ENCODE measurements at places on chromosomes 5 and 9.

DNA sequence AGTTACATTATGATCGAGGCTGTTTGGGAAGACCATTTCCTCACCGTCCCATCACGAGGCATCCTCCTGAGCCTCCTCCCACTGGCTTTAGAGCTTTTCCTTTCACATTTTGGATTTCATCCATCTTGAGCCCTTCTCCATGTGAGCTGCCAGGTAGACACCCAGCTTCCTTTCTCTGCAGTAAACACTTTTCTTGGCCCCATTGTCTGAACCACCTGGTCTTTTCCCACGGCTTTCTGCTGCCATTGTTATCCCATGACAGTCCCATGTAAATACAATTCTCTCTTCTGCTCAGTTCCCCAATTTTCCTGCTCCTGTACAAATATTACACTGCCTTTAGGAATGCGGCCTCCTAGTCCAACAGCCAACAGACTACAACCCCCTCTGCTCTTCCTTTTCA is 24.1 kb downstream of the UBE2QL1 start:
- no peak for DNase-seq

GRCh38 chr9:104833696-104834095 is 69.8 kb downstream of the NIPSNAP3B start:
- no peak for DNase-seq

- DNase-seq, result no peak
Measured at GRCh38 chr5:95422838-95423237, 31.7 kb downstream of the FAM81B start.

DNA sequence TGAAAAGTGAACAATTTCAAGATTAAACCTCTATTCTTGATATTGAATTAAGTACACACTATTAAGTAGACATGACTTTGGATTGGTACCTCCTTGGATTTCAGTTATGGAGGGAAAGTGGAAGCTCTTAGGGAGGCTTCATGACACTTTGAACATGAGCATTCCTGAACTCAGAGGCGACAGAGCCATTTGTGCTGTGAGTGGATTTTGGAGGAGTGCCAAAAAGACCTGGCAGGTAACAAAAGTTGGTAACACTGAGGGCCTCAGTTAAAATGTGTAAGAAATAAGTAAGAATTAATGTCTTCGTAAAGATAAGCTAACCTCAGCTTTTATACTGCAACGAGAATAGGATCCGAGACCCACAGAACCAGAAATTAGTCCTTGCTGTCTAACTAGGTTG is 356.7 kb downstream of the ARRDC3 start:
- no peak for DNase-seq

GRCh38 chr5:56211298-56211865 is 21.7 kb downstream of the ANKRD55 start:
- DNase-seq, result no peak

DNA sequence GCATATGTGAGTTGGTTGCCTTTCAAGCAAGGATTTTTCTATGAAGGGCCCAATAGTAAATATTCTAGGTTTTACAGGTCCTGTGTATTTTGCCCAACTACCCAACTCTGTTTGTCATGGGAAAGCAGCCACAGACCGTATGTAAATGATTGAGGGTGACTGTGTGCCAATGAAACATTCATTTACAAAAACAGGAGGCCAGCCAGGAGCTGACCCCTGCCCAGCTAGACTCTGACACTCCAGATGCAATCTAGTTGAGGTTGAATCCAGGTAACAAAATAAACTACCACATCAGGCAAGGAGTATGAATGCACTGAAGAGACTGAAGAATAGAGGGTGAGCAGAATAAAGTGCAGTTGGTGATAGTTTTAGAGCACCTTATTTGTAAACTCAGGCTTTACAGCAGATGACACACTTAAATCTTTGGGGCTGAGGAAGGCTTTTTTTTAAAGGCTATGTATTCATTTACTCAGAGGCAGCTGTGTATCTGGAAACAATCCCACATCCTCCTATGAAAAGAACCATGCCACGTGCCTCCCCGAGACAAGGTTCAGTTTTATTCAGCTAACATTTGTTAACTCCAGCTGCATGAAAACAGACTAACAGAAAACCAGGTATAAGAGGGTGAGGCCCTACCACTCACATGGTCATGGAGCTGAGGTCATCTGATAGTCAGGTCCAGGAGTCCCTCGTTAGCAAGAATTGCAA is 60.7 kb downstream of the SLC1A1 start:
- DNase-seq, result no peak

DNA sequence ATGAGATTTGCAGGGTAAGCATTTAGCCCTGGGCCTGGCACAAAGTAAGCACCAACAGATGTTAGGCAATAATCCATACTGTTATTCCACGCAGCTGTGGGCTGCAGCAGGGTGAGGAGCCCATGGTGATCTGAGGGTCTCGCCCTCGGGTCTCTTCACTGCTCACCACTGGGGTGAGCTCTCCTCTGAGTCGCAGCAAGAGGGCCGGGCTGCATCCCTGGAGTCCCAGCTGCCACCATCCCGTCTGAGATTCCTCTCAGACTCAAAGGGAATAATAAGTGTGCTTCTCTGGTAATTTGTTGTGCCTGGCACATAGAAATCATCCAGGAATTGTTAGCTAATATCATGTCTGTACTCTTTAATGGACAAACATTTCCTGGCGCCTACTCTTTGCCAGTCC is 6.9 kb downstream of the NKX2-5 start:
- DNase-seq, result no peak

DNA sequence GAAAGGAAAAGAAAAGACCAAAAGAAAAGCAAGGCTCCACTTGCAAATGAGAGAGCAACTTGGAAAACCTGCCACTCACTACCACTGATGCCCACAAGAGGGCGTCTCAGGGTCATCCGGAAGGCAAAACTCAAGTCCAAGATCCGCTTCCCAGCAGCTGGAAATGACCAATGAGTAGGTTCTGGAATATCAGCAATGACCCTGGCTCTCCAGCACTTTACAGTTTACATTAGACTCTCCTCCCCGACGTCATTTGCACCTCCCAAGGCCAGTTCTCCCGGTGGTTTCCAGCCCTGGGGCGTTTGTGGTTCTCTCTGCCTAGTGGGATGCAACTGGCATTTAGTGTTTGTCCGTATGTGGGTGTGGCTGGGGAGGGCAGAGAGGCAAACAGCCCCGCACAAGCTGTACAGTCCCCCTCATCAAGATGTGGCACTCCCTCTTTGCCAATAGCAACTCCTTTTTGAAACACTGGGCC is 193.8 kb upstream of the ZNF618 start:
- DNase-seq, result peak; percentile 11

DNA sequence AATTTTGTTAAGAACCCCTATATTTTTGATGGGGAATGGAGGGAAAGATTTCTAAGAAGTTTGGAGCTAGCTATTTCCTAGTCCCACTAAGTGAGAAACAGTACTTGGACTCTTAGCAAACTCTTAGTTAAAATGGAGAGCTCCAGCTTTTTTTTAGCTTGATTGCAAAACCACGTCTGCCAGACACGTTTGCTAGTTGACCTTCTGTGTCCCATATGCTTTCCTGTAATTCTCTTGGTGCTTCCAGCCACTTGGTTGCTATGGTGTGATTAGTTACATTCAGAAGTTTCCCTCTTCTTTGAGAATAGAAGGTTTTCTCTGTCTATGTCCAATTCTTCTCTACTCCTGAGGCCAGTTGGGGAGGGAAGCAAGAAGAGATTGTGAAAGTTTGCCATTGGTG is 417.0 kb upstream of the TLE4 start:
- no peak for DNase-seq

DNA sequence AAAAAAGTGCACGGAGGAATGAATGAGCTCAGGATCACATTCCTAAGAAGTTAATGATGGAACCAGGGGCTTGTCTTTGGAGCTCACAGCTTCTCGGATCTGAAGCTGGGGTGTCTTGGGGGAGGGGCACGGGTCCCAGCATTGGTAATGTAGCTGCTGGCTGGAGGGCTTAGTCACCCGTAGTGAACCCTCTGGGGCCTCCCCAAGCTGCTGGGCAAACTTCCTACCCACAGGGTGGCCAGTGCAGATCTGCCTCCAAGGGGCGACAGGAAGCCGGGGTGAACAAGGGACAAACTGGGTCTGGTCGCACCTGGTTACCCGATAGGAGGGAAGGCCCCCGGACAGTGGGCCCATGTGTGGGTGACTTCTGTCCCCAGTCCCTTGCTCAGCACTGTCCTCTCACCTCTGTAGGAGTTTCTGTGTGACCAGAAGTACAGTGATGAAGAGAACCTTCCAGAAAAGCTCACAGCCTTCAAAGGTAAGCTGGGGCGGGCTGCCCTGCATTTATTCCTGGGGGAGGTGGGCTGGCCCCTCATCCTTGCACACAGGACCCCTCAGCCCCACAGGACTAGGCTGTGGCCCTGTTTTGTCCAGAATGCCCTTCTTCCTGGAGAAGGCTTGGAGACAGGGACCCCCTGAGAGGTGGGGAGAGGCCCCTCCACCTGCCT is 14.1 kb upstream of the NUP214 start:
- no peak for DNase-seq

DNA sequence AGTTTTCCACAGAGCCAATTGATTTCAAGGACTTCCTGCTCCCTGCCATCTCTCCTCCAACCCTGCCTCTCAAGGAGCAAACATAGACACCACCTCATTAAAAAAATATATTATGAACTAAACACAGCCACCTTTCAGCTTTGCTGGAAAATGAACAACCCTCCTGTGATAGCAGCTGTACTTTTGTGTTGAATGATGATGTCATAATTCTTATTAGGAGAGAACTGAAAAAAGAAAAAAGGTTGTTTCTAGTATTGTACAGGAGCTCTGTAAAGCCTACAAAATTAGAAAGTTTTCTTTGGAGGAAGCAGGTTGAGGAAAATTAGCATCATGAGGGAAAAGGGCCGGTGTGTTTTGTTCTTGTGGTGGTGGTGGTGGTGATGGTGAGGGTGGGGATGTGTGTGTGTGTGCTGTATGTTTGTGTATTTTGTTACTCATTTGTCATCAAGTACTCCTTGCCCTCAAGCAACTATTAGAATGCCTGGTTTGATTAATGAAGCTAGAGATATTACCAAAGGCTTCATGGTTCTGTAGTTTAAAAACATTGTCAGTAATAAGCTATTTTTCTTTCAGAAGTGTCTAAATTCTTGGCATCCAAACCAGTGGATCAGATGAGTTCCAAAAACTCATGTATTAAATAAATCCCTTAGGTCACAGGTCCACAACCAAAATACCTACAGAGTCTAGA is 405.9 kb downstream of the TLE4 start:
- DNase-seq, result no peak

DNA sequence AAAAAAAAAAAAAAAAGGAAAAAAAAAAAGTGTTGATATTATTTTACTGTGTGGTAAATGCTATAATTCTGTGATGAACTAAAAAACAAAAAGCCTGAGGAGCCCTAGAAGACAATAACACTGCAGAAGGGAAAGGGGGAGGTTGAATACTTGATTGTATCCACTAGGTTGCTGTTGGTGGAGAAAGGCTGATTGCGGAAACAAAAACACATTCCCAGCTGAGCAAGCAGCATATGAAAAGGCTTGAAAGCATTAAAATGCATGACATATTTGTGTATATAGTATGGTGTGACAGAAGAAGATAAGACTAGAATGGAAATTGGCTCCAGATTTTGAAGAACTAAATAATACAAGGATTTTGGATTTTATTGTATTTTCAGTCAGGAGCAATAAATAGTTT is 8.9 kb downstream of the RABGAP1 start:
- no peak for DNase-seq

DNA sequence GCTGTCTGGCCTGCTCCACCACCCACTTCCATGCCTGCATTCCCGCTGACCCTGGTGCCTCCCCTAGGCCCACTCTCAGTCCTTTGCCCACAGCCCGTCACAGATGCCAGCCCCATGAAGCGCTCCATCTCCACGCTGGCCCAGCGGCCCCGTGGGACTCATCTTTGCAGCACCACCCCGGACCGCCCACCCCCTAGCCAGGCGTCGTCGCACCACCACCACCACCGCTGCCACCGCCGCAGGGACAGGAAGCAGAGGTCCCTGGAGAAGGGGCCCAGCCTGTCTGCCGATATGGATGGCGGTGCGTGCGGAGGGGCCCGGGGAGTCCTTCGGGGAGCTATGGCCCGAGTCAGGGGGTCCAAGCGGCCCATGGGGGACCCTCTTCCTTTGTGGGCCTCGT is 242.5 kb downstream of the CACNA1B start:
- no peak for DNase-seq

GRCh38 chr9:135584934-135585333 is 23.4 kb downstream of the PAEP start:
- no peak for DNase-seq

GRCh38 chr5:110727025-110727314 is 499 bp upstream of the TMEM232 start:
- DNase-seq, result no peak

GRCh38 chr5:142769793-142770649 is at the start of gene ARHGAP26:
Gene ARHGAP26, plus strand, starts transcription at chr5:142770377. Its CDS starts 385 bp downstream, at chr5:142770762.
- DNase-seq, result peak; percentile 89

DNA sequence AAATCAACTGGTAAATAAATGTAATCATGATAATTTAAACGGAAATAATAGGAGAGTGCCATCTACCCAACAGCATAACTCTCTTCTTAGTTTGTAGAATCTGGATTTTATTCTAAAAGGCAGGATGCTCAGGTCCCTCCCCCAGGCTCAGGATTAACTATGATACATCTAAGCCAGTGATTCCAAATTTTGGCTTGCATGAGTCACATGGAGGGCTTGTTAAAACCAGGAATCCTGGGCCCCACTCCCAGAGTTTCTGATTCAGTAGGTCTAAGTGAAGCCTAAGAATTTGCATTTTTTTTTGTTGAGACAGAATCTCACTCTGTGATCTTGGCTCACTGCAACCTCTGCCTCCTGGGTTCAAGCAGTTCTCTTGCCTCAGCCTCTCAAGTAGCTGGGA is 62.3 kb upstream of the ZFR start:
- DNase-seq, result no peak

GRCh38 chr5:8062521-8062920 is 193.6 kb downstream of the MTRR start:
- no peak for DNase-seq

DNA sequence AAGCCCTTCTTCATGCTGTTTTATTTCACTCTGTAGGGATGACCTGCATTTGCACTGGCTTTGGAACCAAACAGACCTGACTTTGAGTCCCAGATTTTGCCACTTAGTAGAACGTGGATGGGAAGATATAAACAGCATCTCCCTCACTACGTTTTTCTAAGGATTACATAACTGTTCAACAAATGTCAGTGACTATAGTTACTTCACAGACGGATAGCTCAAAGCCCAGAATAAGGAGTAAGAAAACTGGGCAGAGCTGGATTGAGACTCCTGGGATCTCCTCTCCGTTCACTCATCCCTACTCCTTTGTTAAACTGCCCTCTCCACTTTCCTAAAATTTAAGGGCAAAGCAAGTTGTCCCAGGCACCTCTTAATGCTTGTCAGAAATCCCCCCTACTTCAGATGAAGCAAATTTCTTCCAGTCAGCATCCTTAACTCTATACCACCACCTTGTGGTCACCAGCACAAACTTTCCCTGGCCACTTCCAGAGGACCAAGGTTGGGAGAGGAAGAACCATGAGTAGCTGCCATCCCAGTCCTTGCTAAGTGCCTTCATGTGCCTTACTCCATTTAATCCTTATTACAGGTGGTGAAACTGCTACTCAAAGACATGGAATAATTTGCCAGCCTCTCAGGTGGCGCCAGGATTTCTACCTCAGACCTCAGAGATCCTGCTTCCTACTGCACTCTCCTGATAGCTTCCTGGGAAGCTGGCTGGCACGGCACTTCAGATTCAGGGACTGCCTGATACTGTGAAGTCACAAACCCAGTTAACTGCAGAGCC is 38.4 kb downstream of the EGR1 start:
- peak; percentile 58 for DNase-seq

GRCh38 chr5:158845941-158846340 is 253.8 kb downstream of the EBF1 start:
- no peak for DNase-seq
